ENCODE measurements at places on chromosomes 2 and 18. TPM values are rescaled to one million over a fixed set of nuclear protein-coding genes. Genes with fewer than 3 reads are reported as not detected.

The GPR55 gene
- polyA plus RNA-seq = 0.04 TPM

- DNase-seq = no peak
Measured at GRCh38 chr2:174959787-174960186, 45.4 kb downstream of the CHN1 start.

GRCh38 chr2:24929230-24929629 is 9.2 kb upstream of the ADCY3 start:
- no peak for DNase-seq

The PREB gene
- polyA plus RNA-seq = 35.4 TPM

DNA sequence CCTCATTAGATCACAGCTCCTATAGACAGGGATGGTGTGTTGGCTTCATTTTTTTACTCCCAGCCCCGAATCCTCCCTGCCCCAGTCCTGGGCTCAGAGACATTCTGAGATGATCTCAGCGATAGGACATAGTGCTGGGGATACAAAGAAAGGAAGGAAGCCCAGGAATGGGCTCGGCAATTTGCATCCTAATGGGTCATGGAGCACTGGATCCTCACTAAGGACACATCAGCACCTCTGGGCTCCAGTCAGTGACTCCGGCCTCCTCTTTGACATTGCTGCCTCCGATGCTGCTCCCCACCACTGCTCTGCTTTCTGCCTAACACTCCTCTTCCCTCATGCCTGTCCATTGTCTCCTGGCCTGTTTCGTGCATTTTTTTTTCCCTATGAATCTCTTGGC is 489.1 kb downstream of the STK39 start:
- DNase-seq = no peak

The MAP3K19 gene
- not detected for polyA plus RNA-seq

DNA sequence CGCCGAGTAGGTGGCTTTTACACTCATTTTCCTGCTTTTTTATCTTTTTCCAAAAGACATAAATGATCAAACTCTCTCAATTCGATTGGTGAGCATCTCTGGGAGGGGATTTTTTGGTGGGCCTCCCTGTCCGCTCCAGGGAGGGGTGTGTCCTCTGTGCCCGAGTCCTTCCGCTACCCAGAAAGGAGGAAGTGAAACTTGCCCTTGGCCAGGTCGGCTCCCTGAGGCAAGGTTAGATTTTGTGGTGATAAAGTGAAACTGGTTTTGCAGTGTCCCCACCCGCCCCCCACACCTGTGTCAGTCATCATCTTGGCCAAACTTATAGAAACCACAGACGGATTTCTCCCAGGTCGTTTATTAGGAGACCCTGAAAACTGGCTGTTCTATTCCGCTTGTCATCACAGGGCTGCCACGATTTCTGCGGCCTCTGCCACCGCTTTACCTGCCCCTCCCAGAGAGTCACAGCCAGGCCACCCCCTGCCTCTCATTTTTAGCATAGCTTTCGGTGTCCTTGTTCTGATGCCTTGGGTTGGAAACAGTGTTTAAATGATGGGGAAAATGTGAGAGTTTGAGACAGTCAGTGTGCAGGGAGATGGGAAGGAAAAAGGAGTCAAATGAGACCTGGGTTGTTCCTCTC is 93.6 kb downstream of the SH3BP4 start:
- DNase-seq = no peak

- no peak for DNase-seq
Measured at GRCh38 chr2:220310451-220310861, 683.0 kb downstream of the SLC4A3 start.

- no peak for DNase-seq
Measured at GRCh38 chr18:56637711-56638231, 621 bp downstream of the TXNL1 start.

- DNase-seq = no peak
Measured at GRCh38 chr18:46310258-46310657, 206.1 kb downstream of the HAUS1 start.

DNA sequence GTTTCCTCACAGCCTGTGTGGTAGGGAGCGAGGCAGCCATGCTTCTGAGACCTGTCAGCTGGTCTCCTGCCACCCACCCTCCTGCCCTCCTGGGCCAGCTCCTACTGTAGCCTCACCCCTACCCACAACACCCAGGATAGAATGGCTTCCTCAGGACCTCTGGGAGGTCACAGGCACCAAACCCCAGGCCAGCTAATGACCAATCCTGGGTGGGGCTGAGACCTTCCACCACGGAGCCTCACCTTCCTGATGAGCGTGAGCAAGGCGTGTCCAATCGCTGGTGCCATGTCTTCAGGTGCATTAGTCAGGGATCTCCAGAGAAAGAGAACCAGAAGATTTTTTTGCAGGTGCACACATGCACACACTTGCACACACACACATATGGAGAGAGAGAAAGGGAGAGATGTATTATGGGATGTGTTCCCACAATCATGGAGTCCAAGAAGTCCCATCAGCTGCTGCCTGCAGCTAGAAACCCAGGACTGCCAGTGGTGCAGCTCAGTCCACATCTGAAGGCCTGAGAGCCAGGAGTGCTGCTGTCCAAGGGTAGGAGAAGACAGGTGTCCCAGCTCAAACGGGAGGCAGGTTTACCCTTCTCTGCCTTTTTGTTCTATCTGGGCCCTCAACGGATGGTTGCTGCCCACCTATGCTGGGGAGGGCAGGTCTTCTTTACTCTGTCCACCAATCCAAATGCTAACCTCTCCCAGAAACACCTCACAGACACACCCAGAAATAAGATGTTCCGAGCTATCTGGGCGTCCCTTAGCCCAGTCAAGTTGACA is 70.4 kb upstream of the HDAC4 start:
- DNase-seq = no peak

The MYCN gene
- polyA plus RNA-seq = 5.5 TPM

DNA sequence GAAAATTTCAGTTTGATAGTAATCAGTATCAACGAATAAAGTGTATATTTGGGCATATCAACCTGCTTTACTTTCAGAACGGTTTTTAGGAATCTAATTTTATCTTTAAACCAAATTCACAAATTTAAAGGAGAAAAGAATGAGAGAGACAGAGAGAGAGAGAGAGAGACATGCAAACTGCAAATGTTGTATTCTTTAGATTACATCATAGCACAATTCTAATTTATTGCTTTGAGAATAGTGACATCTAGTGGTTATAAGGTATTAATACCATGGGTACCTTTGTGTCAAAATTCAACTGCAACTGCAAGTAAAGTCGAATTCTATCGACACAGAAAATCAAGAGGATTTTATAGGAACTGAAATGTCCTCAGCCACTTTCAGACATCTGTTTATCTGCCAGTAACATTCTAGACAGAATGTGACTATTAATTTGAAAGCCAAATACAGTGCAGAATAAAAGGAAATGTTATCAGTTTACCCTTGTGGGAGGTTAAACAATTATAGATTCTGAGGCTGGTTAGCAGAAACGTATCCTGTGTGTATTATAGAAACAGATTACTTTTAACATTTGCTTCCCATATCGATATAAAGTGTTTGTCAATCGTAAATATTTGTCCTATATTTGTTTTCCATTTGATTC is 529.8 kb upstream of the VRK2 start:
- peak; percentile 22 for DNase-seq

GRCh38 chr2:219571311-219572236 is at the start of gene OBSL1:
TSS of gene OBSL1 (minus strand) at chr2:219571539. CDS start at chr2:219571232, 307 bp downstream.
- no peak for DNase-seq

GRCh38 chr2:26640781-26641564 is at the start of gene CIB4:
TSS of gene CIB4 (minus strand) at chr2:26641366. CDS start at chr2:26641314, 52 bp downstream.
- DNase-seq = no peak

DNA sequence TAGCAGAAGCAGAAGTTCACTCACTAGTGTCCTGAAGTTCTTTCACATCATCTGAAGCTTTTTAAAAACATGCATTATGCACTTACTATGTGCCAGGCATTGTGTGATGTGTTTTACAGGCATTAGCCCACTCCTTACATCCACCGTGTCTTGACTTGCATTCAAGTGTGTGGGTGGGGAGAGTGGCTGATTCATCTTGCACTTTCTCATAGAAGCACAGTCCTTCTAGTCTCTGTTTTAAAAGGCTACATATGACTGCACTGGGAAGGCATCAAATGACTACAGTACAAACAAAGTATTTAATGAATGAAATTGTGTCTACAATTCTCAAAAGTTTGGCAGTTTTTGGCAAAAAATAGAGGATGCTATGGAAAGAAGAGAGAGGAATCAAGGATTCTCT is 21.6 kb upstream of the DSC3 start:
- DNase-seq = no peak

The ACMSD gene
- polyA plus RNA-seq = 0.44 TPM

DNA sequence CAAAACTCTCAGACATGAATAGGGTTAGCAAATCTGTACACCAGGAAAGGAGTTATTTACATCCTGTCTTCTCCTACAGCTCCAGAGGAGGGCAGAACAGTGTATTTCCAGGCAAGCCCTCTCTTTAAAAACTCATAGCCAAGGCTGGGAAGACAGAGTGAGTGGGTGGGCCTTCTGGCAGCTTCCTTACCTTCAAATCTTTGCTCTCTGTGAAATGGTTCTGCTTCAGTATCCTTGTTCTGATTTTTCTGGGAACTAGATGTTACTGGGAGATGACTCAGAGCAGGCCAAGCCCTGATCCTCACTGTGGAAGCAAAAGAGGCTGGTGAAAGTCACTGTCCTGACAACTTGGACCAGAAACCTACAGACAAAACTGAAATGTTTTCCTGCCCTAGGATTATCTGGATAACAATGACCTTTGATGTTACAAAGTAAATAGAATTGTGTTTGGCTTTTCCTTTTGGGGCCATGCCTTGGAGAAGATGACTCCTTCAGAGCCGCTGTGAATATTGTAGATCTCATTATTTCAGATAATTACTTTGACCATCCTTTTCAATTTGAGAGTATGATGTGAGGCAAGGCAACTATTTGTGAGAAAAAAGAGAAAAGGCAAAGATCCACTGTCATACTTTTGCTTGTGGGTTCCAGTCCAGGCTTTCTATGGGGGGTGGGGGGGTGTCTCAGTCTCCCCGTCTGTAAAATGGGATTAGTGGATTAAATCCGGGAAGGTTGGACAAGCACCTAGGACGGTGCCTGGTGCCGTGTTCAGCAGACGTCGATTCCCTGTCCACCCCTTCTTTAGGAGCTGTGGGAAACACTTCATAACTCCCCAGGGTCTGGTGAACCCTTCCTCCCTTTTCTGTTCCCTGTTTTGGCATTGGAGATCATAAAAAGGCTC is 644 bp upstream of the QPCT start:
- no peak for DNase-seq

DNA sequence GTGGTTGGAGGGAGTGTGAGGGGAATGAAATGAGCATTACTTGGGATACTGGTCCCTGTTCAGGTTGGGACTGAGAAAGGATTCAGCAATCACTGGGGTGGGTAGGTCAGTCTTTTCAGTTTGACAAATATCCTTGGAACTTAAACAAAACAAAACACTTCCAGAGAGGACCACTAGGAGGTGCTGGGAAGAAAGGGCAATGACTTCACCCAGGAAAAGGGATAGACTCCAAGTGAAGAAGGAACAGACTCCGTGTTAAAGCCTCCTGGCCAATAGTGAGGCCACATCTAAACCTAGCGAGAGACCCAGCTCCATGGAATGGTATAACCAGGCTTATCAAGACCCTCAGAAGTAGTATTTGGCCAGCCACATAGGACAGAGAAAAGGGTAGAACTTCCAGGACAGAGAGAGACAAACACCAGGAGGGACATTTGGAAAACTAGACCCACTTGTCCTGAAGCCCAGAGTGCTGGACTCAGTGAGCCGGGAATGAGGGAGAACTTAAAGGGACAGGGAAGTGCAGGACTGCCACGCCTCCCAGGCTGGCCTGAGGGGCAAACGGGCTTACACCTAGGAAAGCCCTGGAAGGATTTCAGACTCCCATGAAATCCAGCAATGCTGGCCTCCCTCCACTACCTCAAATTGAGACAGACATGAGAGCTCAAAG is 19.6 kb upstream of the KCNG3 start:
- DNase-seq = no peak

GRCh38 chr2:201950606-201951005 is 83.0 kb upstream of the FZD7 start:
- no peak for DNase-seq

The NEU2 gene
- not detected for polyA plus RNA-seq

- no peak for DNase-seq
Measured at GRCh38 chr2:9300214-9300613, 93.6 kb downstream of the ASAP2 start.

The MEP1B gene
- polyA plus RNA-seq = 0.11 TPM

DNA sequence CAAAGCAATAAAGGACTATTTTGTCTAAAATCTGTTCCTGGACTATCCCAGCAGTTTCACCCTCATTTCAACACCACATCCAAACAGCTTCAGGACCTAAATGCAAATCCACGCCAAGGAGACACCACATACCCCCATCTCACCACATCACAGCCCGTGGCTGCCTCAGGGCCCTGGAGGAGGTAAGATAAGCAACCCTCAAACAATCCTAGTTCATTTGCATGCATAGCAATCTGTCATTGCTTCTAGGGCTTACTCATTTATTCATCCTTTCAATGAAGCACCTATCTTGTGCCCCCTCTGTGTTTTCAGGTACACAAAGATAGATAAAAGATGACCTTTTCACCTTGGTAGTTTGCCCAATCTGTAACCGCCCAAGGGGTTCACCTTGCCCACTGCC is 86.5 kb downstream of the VSNL1 start:
- no peak for DNase-seq

The SOCS6 gene
- polyA plus RNA-seq = 15.5 TPM

DNA sequence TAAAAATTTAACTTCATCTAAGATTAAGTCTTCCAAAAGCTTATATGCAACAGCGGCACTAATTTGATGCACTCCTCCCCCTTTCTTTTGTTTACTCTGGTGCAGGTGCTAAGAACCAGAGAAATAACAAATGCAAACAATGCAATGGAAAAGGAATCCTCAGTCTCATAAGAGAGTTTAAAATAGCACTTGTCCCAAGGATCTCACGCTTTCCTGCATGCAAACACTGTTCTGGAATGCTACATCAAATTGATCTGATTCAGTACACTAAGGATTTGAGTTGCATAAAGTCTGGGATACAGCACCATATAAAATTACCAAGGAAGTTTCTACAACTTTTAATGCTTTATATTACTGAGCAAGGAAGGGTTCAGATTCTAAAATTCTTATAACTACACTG is 50.5 kb downstream of the SEPTIN10 start:
- DNase-seq = no peak

The C2orf72 gene
- 0.23 TPM for polyA plus RNA-seq

The SCN7A gene
- polyA plus RNA-seq = 33.2 TPM

DNA sequence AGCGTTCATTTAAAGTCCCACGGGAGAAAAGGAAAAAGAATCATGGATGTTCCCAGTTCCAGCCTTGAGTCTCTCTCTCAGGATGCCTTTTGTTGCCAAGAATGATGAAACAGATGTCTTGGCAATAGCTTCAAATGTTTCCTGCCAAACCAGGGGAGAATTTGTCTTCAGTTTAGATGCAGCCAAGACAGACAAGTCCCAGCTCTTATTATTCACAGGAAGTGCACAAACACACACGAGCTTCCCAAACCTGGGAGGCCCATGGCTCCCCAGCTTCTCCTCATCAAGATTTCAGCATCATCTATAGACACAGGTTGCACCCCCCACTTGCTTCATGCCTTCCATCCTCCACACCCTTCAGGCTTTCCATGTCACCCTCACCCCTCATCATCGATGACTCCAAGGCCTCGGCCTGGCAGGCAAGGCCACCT is 45.9 kb downstream of the HS1BP3 start:
- DNase-seq = peak; percentile 77

DNA sequence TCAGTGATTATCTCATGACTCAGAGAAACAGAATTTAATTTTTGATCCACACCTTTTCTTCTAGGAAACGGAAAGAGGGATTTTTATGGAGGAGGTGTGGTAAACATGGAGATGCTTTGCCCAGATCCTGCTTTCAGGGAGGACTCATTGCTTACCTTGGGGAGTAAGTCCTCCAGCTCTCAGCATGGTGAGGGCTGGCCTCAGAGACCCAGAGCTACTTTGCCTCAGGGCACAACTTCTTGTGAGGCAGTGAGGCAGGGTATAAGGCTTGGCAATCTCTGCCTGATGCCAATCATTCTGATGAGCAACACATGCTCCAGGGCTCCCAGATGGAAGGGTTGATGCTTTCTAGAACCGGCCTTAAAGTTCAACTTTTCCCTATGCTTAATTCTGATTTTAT is 189.9 kb upstream of the DCC start:
- DNase-seq = no peak
